ENCODE measurements at places on chromosomes 12 and 14. TPM values are rescaled to one million over a fixed set of nuclear protein-coding genes. Genes with fewer than 3 reads are reported as not detected.

GRCh38 chr12:52438305-52439301 lies 4.4 kb upstream of the KRT75 start:
- DNase-seq = no peak

DNA sequence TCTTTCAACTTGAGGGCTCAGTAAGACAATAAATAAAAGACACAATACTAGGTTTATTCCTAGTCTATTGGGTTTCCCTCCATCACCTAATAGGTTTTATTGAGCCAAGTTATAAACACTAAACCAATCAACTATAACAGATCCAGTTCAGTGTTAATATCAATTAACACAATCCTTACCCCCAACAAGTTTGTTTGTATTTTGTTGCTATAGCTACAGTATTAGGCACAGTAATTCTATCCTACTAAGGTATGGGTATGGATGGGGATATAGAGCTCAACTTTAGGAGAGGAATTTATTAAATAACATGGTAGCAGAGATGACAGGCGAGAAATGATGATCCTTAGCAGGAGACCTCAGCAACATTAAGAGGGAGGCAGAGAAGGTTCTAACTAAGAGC lies 13.3 kb downstream of the PPP4R3A start:
- no peak for DNase-seq

DNA sequence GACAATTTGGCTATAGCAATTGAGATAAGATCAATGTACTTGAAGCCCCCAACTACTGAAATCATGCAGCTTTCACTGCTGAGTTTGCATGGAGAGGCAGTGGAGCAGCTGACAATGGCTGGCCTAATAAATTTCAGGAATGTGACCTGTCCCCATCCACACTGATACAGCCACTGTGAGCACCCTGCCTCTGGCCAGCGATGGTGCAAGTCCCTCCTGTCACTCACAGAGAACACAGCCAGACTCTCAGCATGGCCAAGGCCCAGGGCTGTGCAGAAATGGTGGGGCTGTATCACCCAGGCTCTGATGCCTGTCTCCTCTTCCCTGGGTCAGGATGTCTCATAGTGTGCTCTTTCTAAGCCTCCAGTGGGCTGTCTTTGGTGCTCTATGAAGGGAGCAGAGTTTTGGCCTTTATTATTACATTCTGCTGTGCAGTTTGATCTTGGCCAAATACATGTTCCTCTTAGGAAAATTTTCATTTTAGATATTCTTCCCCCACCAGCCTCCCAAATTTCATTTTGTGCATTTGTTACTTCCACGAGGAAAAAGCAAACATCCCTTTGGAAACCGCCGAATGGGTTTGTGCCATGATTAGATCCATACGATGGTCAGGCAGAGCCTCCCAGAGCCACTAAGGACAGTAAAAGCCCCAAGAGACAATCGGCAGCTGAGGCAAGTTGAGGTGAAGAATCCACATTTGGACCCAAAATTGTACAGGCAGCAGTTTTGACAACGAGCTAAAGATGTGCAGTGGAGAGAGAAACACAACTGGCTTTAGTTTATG lies 85.1 kb upstream of the WSCD2 start:
- no peak for DNase-seq

- DNase-seq = no peak
Observed at GRCh38 chr14:53016919-53017318, 66.1 kb upstream of the FERMT2 start.

DNA sequence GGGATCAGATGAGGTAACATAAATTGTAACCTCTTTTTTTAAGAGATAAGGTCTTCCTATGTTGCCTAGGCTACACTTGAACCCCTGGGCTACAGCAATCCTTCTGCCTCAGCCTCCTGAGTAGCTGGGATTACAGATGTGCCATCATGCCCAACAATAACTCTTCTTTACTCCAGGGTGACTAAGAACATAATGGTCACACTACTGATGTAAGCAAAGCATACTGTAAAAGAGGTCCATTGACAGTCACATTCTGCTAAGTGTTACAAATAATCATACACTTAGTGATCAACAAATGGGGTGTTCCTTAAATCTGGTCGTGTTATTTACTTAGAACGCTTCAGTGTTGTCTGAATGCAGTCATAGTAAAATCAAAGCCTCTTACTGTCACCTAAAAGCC lies 68.9 kb downstream of the EPS8 start:
- no peak for DNase-seq

DNA sequence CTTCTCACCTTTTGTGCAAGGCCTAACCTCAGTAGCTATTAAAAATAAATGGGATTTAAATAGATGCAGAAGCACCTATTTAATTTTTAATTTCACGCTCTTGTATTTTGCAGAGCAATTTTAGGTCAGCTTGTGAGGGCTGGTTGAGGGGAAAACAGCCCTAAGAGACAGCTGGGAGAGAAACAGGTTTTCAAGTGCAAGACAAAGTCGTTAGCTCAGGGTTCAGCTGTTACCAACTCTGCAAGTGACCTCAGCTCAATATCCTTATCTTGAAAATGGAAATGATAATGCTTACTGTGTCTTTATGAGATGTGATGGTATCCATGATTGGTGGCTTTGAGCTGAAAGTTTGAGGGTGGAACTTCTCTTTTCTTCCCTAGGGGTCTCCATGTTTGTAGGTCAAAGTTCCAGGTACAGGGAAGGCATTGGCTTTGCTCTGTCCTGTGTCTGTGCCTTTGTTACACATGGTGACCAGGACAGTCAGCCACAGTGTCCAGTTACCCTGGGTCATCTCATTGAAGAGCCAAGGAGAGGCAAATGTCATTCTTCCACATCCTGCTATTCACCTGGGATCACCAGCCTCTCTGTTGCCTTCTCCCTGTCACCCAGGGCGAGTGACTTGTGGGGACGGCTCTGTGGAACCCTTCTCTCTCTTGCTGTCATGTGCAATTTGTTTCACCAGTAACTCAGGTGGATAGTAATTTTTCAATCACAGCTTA lies 100.3 kb downstream of the SAMD4A start:
- DNase-seq = no peak

- DNase-seq = no peak
Observed at GRCh38 chr14:24699052-24699451, 65.1 kb upstream of the GZMB start.

DNA sequence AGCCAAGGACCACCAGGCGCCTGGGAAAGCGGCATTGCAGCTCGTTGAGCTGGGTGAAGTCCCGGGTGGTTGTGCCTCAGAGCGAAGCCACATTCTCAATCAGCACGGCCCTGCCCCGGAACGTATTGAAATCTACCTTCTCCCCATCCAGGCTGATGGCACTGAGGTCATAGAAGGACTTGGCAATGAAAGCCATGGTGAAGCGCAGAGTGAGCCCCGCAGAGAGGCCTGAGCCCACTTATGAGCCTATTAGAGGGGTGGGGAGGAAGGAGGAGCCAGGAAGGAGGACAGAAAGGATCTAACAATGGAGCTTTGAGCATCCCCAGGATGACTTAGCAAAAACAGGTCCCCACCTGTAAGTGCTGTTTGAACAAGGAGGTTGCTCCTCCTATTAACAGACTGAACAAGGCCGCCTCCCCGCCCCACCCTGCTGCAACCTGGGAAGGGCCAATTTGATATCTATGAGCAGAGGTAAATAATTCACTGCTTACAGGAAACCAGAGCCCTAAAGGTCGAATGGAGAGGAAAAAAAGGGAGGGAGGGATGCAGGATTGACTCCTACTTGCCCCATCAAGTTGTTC lies at the start of gene GPX2:
TSS of gene GPX2 (minus strand) at position 215 of the 581 bp plus-strand sequence. CDS start at position 196, 19 bp downstream.
- no peak for DNase-seq

- DNase-seq = no peak
Observed at GRCh38 chr14:98682033-98682432, 590.0 kb downstream of the BCL11B start.

DNA sequence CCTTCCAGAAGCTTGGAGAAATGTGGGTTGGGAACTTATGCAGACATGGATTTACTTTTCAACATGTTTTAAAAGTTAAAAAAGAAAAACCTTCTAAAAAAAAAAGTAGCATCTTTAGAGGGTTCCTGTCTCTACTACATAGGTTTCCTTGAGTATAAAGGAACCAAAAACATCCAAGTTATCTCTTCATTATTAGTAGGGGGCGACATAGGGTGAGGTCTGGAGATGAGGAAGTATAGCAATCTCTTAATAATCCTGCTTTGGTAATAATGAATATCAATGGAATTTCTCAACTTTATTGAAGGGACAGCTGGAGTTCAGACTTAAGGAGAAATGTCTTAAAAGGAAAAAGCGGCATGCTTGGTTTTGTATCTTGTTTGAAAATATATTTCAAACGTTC lies 6.5 kb upstream of the PLXNC1 start:
- no peak for DNase-seq

- DNase-seq = no peak
Observed at GRCh38 chr14:85198001-85198400, 331.9 kb upstream of the FLRT2 start.

DNA sequence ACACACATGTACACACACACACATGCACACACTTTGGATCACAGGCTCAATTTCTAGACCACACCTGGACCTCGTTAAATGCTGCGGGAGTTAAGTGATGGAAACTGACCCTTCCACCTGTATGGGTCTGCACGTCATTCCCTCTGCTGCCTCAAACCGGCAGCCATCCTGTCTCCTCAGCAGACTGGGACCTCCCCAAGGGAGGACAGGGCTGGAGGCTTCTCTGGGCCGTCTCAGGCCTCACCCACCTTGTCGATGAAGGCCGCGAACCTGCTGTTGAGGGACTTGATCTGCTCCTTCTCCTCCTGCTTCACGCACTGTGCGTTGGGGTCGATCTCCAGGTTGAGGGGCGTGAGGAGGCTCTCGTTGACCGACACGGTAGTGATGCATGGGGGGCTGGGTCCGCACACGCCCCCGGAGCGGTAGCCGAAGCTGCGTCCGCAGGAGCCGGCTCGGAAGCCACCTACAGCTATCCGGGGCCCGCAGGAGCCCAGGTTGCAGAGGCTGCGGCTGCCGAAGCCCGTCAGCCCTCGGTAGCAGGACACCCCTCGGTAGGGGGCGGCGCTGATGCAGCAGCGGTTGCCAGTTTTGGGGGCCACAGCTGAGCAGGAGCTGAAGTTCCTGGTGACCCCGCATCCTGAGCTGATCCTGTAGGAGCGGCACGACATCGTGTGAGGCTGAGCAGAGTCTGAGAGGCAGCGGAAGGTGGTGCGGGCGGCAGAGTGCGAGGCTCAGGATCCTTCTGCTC lies at the start of gene KRT85:
TSS of gene KRT85 (minus strand) at position 744 of the 748 bp plus-strand sequence. CDS start at position 668, 76 bp downstream.
- DNase-seq = no peak

- DNase-seq = no peak
Observed at GRCh38 chr12:38153737-38154061, 162.9 kb upstream of the ALG10B start.

HELB gene
- 4.0 TPM for total RNA-seq

KLHDC1 gene
- 13.1 TPM for total RNA-seq

CLEC6A gene
- total RNA-seq = not detected

DUSP16 gene
- 16.2 TPM for total RNA-seq

CLIP1 gene
- total RNA-seq = 105 TPM

SIX4 gene
- 5.4 TPM for total RNA-seq

DUSP6 gene
- total RNA-seq = 77.8 TPM

All from tibial nerve (tissue), 4 donors.